ENCODE measurements at places on chromosomes 4 and X.

DNA sequence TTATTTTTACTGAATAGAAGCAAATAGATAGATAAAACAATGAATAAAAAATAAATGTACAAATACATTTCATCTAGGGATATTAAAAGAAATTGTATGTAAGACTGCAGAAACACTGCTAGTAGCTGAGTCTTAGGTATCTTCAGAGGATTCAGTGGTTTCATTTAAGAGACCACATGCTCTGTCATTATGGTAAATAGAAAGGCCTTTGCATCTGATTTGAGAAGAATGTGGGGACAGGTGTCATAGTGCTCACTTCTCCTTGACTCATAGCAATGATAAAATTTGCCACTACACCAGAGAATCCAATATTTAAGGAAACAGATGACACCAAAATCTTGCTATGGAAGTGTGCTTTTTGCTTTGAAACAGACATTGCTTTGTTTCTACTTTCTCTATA lies 59.8 kb upstream of the PPP1R2C start:
- no peaks in the 10 kb centered on the region for H3K4me1 ChIP-seq
- no peaks in the 10 kb centered on the region for H3K27me3 ChIP-seq
- H3K27ac ChIP-seq = no peak overlapping the region

- H3K27me3 ChIP-seq = no peaks in the 10 kb centered on the region
- H3K27ac ChIP-seq = no peak overlapping the region
- peaks cover 18% of the 10 kb centered on the region for H3K4me1 ChIP-seq
Observed at GRCh38 chr4:165784672-165785071, 88.4 kb upstream of the TLL1 start.

DNA sequence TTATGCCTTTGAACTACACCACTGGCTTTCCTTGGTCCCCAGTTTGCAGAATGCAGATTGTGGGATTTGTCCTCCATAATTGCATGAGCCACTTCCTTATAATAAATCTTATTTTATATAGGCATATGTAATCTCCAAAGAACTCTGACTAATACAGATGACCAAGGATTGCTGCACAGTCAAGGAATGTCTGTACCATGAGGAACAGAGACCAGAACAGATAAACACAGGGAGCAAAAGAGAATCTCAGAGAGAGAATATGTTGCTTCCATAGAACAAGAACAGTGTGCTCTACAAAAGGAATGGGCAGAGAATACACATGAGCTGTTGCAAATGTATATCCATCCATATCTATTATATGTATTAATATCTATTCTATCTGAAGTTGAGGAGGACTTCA lies 111.1 kb downstream of the ADRA2C start:
- H3K36me3 ChIP-seq = no peaks in the 10 kb centered on the region
- DNase-seq = no peak
- H3K27me3 ChIP-seq = no peaks in the 10 kb centered on the region
- no peak overlapping the region for H3K27ac ChIP-seq
- no peaks in the 10 kb centered on the region for H3K4me1 ChIP-seq

DNA sequence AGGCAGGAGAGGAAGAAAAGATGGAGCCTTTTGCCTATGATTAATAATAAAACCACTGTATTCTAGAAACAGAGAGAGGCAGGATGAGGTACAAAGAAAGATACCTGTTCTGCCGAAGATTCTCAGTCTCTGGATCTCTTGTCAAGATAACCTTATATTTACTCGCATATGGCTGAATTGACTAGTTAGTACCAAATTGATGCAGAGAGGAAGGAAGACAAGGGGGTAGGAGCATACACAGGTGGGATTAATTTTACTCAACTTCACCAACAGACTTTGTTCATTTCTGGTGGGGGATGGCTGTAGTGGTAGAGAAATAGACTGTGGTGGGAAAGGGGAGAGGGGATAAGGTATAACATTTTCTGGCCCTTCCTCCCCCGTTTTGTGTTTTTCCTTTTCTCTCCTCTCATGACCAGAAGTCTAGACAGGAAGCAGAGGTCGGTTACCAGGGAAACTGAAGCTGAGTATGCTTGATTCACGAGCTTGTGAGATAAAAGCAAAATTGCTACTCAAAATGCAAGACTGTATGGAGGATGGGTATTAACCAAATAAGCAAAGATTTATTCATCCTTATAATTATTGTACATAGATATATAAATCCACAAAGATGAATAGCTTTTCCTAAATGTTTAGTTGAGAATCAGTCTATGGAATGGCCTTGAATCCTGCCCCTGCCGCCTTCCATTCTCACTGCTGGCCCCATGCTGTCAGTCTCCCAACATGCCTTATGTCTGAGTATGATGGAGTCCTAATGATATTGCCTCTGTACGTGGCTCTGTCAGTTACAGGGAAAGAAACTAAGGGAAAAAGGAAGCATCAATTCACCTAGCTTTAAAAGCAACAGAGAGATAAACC lies 17.8 kb upstream of the PAGE2B start:
- no peaks in the 10 kb centered on the region for H3K4me1 ChIP-seq
- H3K27me3 ChIP-seq = no peaks in the 10 kb centered on the region
- DNase-seq = no peak
- H3K4me3 ChIP-seq = no peak overlapping the region
- H3K36me3 ChIP-seq = no peaks in the 10 kb centered on the region

GRCh38 chr4:98501383-98501782 lies 157.0 kb downstream of the TSPAN5 start:
- H3K27ac ChIP-seq = no peak overlapping the region
- H3K4me3 ChIP-seq = no peak overlapping the region
- H3K27me3 ChIP-seq = no peaks in the 10 kb centered on the region
- H3K36me3 ChIP-seq = no peaks in the 10 kb centered on the region
- DNase-seq = no peak
- peaks cover 8% of the 10 kb centered on the region for H3K4me1 ChIP-seq
